ENCODE measurements at places on chromosomes 1 and 21. TPM values are rescaled to one million over a fixed set of nuclear protein-coding genes. Genes with fewer than 3 reads are reported as not detected.

NEXN gene
- total RNA-seq, result 2.4 TPM

CLIC6 gene
- not detected for total RNA-seq

F13B gene
- total RNA-seq, result not detected

RGS2 gene
- total RNA-seq, result 42.7 TPM

OR2L3 gene
- total RNA-seq, result not detected

OR2W3 gene
- total RNA-seq, result not detected

FGR gene
- not detected for total RNA-seq

FMO2 gene
- not detected for total RNA-seq

RHBG gene
- 0.06 TPM for total RNA-seq

CEP350 gene
- 17.9 TPM for total RNA-seq

LRRC3 gene
- 0.37 TPM for total RNA-seq

RGS13 gene
- total RNA-seq, result not detected

GBP7 gene
- total RNA-seq, result not detected

ZFP69 gene
- 2.3 TPM for total RNA-seq

PGLYRP3 gene
- not detected for total RNA-seq

CFAP107 gene
- not detected for total RNA-seq

RBM11 gene
- 2.8 TPM for total RNA-seq

NUF2 gene
- total RNA-seq, result 22.0 TPM

OR2L8 gene
- not detected for total RNA-seq

MMEL1 gene
- total RNA-seq, result not detected

LRRC38 gene
- not detected for total RNA-seq

HCN3 gene
- not detected for total RNA-seq

RIPPLY3 gene
- not detected for total RNA-seq

FAM229A gene
- 0.12 TPM for total RNA-seq

BEND5 gene
- 1.6 TPM for total RNA-seq

MEGF6 gene
- total RNA-seq, result 0.58 TPM

MARK1 gene
- 3.8 TPM for total RNA-seq

RNF186 gene
- not detected for total RNA-seq

MNDA gene
- total RNA-seq, result 0.39 TPM

FCRL5 gene
- total RNA-seq, result not detected

LDLRAD2 gene
- not detected for total RNA-seq

PAX7 gene
- 2.1 TPM for total RNA-seq

HAO2 gene
- total RNA-seq, result not detected

GJA9 gene
- not detected for total RNA-seq

KRTAP19-2 gene
- total RNA-seq, result not detected

S100A7A gene
- total RNA-seq, result not detected

ZMPSTE24 gene
- total RNA-seq, result 88.5 TPM

TDRD10 gene
- not detected for total RNA-seq

C1orf185 gene
- not detected for total RNA-seq

PLPPR5 gene
- 0.04 TPM for total RNA-seq

GPR25 gene
- not detected for total RNA-seq

RGS4 gene
- total RNA-seq, result 0.25 TPM

FAM163A gene
- not detected for total RNA-seq

GREM2 gene
- total RNA-seq, result 0.66 TPM

RAB25 gene
- total RNA-seq, result 0.19 TPM

TAL1 gene
- 0.27 TPM for total RNA-seq

CFHR5 gene
- total RNA-seq, result not detected

FAM72C gene
- 1.1 TPM for total RNA-seq

RGS1 gene
- 4.5 TPM for total RNA-seq

HSD17B7 gene
- total RNA-seq, result 17.1 TPM

NR5A2 gene
- total RNA-seq, result 0.06 TPM

SLC9C2 gene
- not detected for total RNA-seq

LCK gene
- total RNA-seq, result not detected

PLCH2 gene
- 0.02 TPM for total RNA-seq

FHAD1 gene
- total RNA-seq, result 0.17 TPM

CR1L gene
- total RNA-seq, result not detected
